Fibroblast of the conjunctiva (primary cell): ENCODE measurements at places on chromosomes 5 and 9.
A peak's percentile ranks its signal among the peaks of the same experiment; 100 is the strongest.

GRCh38 chr9:75739884-75740611, 150.4 kb upstream of the PCSK5 start:
- DNase-seq, result no peak

GRCh38 chr5:165201369-165201768, 1696.0 kb downstream of the MAT2B start:
- DNase-seq, result no peak

DNA sequence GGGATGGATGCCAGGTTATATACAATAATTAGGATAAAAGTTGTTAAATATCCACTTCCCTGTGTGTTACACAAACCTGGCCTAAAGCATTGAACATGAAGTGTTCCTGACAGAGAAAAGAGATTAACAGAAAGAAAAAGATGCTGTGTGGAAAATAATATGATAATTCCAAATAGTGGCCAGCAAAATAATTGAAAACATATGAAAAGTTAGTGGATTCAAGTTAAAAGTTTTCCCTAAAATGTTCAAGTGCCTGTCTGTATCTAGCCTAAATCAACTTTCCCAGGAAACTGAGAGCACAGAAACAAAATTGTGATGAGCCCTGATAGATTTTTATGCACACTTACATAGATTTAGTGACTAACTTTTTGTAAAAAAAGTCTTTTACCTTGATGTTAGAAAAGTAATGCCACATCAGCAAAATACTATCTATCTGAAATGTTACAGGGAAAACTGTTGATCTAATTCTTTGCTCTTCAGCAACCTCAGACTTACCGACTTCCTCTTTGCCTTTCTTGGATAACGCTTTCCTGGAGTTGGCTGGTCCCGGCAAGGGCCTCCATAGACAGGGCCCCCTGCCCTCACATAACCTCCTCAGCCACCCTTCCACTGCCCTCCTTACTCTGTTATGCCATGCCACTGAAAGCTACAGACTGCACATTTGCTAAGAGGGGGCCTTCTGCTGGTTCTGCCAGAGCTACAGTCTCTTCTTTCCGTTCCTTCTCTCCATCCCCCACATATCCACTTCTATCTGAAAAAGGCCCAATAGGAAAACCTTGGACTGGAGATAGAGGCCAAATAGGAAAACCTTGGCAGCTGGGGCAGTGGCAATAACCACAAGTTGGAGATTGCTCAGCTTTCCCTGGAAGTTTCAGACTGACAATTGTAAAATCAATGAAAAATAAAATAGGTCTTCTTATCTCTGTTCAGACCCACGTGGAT, 44.4 kb downstream of the ZNF474 start:
- no peak for DNase-seq

- DNase-seq, result no peak
These were observed 555.3 kb upstream of the FTMT start for GRCh38 chr5:121296356-121296755.

DNA sequence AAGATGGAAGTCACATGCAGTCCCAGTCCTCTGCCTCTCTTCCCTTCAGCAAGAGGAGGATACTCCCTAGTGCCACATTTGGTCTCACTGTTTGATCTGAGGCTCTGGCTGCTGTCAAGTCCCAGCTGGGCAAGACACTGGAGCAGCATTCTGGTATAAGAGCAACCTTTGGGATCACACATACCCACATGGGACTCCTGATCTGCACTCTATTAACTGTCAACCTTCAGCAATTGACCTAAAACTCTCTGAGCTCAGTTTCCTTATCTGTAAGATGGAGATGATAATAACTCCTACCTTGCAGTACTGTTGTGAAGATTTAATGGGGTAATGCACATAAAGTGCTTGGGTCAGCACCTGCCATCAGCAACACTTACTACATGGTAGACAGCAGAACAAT, 437.9 kb downstream of the PIK3R1 start:
- DNase-seq, result no peak

GRCh38 chr5:160621526-160621925, 199.9 kb downstream of the PTTG1 start:
- DNase-seq, result no peak

GRCh38 chr5:110917161-110917875, 154.2 kb upstream of the TSLP start:
- no peak for DNase-seq

DNA sequence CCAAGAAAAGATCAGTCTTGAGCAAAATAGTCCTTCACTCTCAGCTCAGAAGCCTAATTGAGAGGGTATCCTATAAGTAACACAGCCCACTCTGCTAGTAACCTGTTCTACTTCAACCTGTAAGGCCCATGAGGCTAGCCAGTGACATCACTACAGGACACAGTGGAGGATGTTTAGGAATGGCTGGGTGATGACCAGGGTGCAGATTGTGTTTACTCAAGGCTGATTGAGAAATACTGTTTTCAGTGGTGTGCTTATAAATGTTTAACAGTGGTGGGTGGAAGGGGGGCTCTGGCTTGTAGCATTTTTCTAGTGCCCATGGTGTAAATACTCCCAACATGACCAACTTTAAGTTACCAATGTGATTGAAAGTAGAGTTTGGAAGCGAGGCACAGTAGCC, 159.8 kb upstream of the CCDC152 start:
- DNase-seq, result no peak

GRCh38 chr5:821504-821903, 29.3 kb downstream of the ZDHHC11 start:
- no peak for DNase-seq

- DNase-seq, result no peak
These were observed 94.5 kb upstream of the CD180 start for GRCh38 chr5:67291066-67291465.

GRCh38 chr5:54944364-54944763, 41.0 kb downstream of the ESM1 start:
- peak; percentile 24 for DNase-seq

DNA sequence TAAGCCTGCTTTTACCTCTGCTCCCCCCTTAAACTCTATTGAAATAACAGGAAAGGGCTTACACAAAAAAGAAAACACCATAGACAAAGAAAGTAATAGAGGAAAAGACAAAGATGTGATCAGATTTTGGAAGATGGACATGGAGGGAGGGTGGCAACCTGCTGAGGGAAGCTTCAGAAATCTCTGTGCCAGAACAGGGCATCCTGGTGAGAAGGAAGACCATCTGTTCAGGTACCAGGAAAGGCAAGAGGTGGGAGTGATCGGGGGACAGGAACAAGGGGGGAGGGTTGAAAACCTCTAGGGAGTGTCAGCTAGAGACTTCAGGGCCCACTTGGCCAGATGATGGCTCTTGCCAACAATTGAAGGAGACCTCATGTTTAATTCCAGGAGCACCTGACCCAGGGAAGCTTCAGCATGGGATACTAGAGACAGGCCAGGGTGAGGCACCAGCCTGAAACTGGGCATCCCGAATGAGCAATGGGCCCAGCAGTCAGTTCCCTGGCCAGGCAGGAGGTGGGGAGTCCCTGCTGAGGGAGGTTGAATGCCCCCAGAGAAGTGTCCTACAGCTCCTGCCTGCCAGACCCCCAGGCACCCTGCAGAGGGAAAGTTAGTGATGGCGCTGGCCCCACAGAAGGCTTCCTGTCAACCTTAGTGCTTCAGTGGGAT, 8.2 kb downstream of the SQSTM1 start:
- DNase-seq, result no peak

DNA sequence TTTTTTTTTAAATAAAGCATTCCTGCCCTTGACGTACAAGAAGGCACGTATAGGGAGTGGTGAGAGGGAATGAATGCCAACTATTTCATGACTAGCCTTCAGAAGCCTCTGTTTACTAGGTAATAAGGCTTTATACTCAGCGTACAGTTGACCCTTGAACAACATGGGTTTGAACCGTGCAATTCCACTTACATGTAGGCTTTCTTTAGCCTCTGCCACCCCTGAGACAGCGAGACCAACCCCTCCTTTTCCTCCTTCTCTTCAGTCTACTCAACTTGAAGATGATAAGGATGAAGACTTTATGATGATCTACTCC, 22.5 kb downstream of the CDC42SE2 start:
- no peak for DNase-seq

- no peak for DNase-seq
These were observed 166.0 kb downstream of the DAB2IP start for GRCh38 chr9:121817476-121817875.

DNA sequence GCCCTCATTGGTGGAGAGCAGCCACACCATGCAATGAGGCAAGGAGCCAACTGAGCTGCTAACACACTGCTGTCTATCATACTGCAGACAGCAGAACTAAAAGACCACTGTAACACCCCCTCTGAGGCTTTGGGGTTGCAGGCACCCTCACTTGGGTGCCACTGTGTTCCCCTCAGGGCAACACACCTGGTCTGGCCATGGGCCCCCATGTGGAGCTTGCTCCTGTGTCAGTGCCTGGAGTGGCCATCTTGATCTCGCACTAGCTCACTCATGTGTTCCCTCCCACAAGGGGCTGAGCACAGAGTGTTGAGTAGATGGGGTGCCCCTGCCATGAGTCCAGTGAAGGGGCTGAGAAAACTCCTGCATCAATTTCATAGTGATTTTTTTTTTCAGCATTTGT, 532.4 kb upstream of the FTMT start:
- DNase-seq, result no peak

DNA sequence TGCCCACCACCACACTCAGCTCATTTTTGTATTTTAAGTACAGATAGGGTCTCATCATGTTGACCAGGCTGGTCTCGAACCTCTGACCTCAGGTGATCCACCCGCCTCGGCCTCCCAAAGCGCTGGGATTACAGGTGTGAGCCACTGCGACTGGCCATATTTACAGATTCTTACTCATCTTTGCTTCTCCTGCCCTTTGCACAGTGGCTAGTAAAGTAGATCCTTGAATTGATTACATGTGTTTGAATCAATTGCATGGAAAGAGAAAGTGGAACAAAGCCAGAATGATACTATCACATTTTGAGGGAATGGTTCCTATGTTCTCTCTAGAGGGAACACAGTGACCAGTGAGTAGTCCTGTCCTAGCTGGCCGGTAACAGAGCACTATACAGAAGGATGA, 15.4 kb downstream of the KLF4 start:
- no peak for DNase-seq

DNA sequence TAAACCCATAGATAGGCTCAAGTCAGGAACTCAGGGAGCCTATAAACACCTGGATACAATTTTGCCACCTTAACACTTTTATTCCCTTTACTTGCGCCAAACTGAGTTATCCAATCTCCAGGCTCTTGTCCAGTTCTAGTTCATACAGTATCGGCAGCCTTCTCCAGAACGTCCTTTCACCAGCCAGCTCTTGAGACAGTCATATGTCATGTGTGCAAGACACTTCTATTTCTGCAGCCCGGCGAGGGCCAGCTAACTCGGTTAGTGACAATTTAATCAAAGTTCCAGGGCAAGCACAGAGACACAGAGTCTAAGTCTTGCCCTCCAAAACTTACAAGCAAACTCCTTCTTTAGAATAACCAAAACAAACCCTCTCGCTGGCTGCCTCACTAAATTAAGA, 12.9 kb downstream of the ABCA1 start:
- DNase-seq, result no peak

- no peak for DNase-seq
These were observed 22.1 kb upstream of the RARS1 start for GRCh38 chr5:168464214-168464613.

GRCh38 chr5:74257645-74258313, 382.7 kb downstream of the ENC1 start:
- DNase-seq, result no peak

DNA sequence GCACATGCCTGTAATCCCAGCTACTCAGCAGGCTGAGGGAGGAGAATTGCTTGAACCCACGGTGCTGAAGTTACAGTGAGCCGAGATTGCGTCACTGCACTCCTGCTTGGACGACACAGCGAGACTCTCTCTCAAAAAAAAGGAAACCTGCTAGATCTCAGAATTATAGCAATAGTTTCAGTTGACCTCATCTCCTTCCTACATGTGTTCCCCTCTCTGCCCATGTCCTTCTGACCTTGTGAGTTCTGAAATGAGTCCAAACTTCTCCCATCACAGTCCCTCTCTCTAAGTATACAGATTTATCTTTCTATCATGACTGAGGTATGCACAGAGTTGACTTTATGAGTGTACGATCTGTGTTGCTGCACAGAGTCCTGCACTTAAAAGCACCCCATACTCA, 44.6 kb upstream of the SHOC1 start:
- peak; percentile 56 for DNase-seq

- DNase-seq, result peak; percentile 86
These were observed 203.9 kb downstream of the FRMD3 start for GRCh38 chr9:83334320-83334719.

- no peak for DNase-seq
These were observed 1007.0 kb downstream of the NR2F1-AS1 start for GRCh38 chr5:92574023-92574422.

GRCh38 chr9:4384750-4385149, 84.9 kb upstream of the GLIS3 start:
- DNase-seq, result no peak

DNA sequence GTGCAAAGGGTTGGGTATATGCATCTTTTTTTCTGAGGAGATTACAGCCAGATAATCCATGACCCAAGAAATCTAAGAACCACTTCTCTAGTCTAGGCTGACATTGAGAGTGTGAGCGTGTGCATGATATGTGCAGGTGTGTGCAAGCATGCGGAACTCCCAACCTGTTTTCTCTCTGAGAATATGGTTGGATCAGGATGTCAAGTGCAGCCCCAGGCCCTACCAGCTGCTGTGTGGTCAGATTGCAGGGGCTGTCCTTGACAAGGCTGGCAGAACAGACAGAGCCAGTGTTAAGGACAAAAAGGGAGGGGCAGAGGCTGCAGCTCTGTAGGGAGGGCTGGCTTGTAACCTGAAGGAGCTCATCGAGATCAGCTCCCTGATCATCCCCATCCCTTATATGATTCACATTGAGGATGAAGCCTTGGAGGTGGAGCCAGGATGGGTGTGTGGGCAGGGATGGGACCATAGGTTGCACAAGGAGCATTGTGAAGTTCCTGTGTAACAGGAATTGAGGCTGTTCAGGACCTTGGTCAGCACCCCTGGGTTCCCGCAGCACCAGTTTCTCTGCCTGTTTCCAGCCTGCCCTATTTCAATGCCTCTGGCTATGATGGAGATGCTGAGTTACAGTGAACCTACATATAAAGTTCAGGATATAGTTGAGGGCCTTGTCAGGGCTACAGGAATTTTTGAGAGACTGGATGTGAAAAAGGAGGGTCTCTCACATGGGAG, 52.6 kb upstream of the ARAP3 start:
- peak; percentile 13 for DNase-seq

DNA sequence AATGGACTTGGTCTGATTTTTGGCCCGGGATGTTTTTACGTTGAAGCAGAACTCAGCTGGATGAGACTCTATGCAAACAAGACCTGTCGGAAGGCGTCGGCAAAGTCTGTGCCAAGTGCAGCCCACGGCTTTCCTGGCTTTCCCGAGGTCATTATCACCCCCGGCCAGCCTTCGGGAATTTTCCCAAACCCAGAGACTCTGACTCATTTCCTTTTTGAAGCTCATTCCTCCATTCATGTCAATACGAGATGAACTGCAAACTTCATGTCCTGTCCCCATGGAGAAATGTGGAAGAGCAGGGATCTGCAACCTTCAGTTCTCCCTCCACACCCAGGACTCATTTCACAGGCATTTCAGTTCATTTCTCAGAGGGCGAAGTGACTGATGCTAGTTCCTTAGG, 95.3 kb downstream of the IRX2 start:
- DNase-seq, result no peak
